ENCODE measurements at places on chromosomes 7 and 10.
A peak's percentile ranks its signal among the peaks of the same experiment; 100 is the strongest.

DNA sequence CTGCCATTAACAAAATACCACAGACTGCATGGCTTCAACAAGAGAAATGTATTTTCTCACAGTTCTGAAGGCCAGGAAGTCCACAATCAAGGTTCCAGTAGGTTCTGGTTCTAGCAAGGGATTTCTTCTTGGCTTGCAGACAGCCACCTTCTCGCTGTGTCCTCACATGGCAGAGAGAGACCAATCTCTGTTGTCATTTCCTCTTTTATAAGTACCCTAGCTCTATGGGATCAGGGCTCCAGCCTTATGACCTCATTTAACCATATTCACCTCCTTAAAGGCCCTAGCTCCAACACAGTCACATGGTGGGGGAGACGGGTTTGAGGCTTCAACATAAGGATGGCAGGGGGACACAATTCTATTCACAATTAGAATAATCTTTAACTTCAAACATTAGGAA, 23.6 kb downstream of the ABI1 start:
- no peak for DNase-seq

DNA sequence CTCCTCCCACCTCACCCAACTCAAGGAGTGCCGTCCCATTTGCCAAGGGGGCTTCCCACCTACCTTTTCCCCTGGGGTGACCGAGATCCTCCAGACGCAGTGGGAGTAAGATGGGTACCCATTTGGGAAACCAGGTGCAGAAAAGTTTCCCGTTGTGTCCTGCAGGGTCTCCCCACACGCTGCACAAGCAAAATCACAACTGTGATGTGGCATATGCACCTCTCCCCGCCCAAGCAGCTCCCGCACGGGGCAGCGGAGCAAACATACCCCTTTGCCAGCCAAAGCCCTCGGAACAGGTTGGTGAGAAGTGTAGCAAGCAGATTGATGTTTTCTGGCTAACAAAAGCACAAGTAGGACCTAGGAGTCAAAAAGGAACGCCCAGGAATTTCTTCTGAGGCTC, 51.5 kb upstream of the OPALIN start:
- no peak for DNase-seq

GRCh38 chr7:2350055-2350454, 4.6 kb upstream of the EIF3B start:
- no peak for DNase-seq

GRCh38 chr7:84069033-84069432, 125.6 kb downstream of the SEMA3A start:
- no peak for DNase-seq

DNA sequence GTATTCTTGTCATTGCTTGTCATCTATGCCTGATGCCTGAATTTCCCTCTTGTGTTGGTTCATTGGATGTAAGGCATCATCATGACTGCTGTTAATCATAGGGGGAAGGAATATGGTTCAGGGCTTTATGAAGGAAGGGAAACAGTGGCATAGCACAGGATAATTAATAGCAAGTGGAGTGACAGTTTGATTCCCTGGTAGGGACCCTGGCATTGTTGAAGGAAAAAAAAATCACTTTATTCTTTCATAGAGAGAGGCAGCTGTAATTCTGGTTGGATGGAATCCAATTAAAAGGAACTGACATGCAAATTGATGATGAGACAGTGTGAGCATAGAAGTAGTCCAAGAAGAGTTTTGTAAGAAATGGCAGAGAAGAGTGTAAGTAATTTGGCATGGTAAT, 121.4 kb downstream of the AUTS2 start:
- DNase-seq: no peak

- no peak for DNase-seq
Observed at GRCh38 chr10:99615426-99615825, 4.8 kb downstream of the SLC25A28 start.

- DNase-seq: no peak
Observed at GRCh38 chr7:152601305-152601798, 74.6 kb downstream of the XRCC2 start.

DNA sequence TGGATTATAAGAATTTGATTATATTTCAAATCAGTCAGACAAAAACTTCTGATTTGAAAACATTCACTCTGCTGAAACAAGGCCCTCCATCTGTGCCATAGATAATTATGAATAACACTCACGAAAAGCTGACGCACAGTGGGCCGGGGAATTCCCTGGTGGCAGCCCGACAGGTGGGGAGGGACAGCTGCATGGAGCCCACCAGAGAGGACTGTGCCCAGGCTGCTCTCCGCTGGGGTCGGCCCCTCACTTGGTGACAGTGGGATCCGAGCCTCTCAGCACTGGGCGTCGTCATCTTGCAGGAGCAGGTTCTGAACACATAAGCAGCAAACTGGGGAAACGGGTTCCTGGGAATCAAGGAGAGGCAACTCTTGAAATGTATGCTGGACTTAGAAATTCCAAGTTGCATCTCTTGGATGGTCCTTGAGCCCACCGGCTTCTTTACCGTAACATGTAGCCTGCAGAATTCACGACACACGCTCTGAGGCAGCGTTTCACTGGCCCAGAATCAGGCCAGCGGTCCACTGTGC, 41.4 kb downstream of the AFAP1L2 start:
- DNase-seq: no peak

GRCh38 chr7:18680576-18680975, 185.0 kb downstream of the HDAC9 start:
- no peak for DNase-seq

- DNase-seq: no peak
Observed at GRCh38 chr10:102111276-102111675, 8.9 kb downstream of the LDB1 start.

GRCh38 chr7:77540402-77540822, 3.3 kb downstream of the PTPN12 start:
- no peak for DNase-seq

GRCh38 chr10:91977491-91977890, 53.9 kb downstream of the BTAF1 start:
- no peak for DNase-seq

DNA sequence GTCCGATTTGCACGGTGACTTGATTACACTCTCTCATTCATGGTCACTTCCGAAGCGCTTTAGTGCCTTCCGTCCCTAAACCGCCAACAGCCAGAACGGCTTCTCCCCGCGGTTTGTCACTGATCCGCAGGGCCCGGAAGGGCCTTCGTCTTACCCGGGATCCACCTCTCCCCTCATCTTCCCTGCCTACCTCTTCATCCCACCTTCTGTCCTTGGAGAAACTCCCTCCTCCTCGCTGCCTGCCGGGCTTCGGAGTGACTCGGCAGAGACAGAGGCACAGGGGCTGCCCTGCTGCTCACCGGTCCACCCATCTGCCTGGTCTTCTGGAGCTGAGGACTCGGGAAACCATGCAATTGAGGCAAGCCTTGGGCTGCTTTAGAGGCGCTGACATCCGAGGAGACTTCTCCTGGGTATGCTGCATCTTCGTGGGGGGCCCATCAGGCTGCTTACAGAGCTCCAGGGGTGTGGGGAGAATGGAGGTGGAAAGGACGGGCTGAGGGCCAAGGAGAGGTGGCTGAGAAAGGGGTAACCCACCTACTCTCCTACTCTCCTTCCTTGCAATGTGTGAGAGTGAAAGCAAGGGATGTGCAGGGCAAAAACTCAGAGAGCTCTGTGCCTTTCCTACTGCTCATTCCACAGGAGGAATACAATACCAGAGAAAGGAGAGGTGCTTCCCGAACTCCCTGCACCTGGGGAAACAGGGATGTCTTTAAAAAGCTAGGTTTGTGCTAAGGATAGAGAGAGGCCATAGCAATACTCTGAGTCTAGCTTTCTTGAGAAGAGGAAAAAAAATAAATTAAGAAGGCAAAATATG, 1.0 kb upstream of the HOXA11 start:
- DNase-seq: no peak

- DNase-seq: no peak
Observed at GRCh38 chr10:93947055-93947454, 46.7 kb upstream of the PLCE1 start.

DNA sequence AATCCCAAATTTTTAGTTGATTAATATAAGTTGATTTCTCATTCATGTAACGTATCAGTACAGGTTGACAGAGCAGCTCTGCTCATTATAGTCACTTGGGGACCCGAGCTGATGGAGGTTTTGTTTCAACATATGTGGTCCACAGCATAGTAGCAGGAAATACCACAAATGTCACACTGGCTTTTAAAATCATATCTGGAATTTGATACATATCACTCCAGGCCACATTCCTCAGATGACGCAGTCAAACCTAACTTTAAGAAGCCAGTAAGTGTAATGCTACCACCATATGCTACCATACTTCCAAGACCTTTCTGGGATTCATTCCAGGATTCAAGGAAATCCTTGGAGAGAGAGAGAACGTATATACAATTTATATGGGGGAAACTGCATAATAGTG, 156.3 kb downstream of the PHF14 start:
- DNase-seq: peak; percentile 88

GRCh38 chr10:106913348-106913747, 251.2 kb downstream of the SORCS1 start:
- DNase-seq: no peak

DNA sequence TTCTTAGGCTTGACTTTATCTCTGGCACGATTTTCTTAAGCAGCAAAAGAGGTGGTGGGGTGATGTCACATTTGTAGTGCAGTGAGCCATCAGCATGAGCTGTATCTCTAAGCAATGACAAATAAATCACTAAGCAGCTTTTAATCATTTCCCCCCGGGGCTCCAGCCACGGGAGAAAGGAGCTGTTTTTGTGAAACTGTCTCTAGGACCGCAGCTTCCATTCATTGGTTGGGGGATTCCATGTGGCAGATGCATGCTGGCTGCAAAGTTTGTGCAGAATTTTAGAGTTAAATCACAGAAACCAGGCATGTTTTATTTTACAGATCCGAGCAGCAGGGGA, 464 bp downstream of the KIAA1217 start:
- no peak for DNase-seq

GRCh38 chr7:143013473-143013872, 13.5 kb downstream of the OR9A2 start:
- DNase-seq: no peak

DNA sequence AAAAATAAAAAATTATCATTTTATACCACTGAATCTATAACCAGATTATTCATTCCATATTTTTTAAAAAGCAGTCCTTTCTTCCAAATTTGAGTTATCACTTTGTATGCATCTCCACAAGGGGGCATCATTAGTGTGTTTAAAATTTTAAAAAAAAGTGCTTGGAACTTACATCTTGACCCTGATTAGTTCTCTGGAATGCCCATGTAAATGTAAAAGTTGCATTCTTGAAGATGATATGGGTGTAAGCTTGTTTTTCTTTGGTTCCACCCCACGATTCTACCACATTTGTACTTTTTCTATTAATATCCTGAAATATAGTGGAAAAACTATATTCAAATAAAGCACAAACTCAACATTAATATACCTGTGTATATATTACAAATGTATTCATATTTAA, 144.9 kb downstream of the ELAPOR2 start:
- DNase-seq: no peak

DNA sequence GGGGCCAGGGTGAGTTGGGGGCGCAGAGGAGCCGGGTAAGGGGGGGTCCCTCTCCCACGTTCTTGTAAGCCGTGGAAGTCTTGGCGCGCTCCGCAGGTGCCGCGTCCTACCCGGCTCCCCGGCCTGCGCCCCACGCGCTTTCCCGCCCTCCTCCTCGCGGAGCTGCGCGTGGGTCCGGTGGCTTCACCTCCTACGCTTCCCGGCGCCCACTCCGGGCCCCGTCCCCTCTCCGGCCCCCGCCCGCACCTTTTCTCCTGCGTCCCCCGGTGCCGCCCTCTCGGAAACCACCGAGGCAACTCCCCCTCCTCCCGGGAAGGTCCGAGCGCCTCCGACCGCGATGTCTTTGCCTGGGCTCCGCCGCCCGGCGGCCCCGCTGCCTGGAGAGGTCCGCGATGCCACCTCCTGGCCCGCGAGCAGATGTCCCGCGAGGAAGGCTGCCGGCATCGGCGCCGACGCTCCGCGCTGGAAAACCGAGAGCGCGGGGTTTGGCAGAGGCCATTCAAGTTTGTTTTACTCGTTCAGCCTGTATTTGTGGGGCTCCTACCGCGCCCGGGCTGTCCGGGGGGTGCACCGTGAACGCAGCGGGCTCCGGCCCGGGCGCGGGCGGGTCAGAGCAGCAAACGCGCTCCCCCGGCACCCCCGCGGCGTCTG, 2.4 kb upstream of the NKX6-2 start:
- DNase-seq: no peak

- DNase-seq: no peak
Observed at GRCh38 chr7:127477295-127478023, 85.0 kb upstream of the ZNF800 start.

DNA sequence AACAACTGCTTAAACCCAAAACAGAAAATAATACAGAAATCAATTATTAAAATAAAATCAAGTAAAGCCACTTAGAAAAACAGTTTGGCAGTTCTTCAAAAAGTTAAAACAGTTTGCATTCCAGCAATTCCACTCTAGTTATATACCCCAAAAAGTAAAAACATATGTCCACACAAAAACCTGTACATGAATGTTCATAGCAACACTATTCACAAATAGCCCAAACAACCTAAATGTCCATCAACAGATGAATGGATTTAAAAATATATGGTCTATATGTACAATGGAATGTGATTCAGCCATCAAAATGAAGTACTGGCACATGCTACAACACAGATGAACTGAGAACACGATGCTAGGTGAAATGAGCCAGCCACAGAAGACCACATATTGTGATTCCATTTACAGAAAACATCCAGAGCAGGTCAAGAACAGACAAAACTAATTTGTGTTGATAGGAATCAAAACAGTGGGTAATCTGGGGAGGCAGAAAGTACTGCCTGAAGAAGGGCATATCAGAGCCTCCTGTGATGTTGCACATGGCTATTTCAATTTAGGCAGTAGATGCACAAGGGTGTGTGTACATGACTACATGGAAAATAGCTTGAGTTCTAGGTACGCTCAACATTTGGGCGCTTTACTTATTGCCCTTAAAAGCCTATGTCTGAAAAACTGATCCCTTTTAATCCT, 66.3 kb downstream of the CYTH3 start:
- no peak for DNase-seq

DNA sequence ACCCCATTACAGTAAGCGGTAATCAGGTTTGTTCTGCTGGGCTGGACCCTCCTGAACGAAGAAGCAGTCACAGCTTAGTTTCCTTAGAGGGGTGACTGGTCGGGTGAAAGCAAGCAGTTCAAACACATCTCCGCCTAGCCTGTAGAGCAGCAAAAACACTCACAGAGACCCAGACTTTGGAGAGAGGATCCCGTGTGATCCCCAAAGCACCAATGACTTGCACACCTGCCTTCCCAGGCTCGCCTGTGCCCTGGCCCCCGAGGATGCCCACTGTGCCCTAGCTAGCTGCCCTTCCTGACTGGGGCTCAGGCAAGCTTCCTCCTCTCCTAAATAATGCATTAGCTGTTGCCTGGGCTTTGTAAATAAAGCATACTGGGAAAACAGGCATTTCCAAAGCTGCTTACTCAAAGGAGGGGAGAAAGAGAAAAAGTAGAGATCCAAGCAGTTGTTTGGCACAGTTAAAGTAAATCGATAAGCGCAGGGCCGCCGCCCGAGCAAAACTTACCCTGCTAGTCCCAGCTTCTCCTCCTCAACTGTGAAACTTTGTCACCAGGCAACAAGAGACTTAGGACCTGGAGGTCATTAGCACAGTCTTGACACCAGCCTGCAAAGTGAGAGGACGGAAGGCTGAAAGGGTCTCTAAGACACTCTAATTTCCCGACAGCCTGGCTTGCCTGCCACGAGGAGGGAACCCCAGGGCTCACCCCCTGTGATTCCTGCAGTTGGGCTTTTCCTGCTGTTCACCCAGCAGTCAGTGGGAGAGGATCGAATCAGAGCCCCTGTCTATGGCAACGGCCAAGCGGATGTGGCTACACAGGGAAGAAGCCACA, 4.8 kb downstream of the LRRC18 start:
- DNase-seq: no peak

- DNase-seq: no peak
Observed at GRCh38 chr7:115008465-115009114, 86.7 kb downstream of the MDFIC start.

All from T-helper 2 cell (primary cell).